ENCODE measurements at places on chromosomes 13 and 19.

DNA sequence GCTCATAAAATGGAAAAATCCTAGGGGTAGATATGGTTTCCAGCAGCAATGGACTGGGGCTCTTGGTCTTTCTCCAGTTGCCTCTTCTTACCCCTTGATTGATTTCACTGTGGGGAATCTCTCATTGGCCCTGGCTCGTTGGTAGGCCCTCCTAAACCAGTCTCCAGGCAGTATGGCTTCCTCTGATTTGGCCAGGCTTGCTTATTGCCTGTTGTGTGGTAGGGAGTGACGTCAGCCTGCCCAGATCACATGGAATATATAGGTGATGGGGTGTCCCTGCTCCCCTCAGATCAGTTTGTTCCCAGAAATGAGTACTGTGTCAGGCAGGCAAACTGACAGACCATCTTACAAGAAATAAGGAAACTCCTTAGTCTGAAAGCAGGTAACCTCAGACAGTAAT lies 5.7 kb upstream of the SELENOV start:
- no peak for DNase-seq

DNA sequence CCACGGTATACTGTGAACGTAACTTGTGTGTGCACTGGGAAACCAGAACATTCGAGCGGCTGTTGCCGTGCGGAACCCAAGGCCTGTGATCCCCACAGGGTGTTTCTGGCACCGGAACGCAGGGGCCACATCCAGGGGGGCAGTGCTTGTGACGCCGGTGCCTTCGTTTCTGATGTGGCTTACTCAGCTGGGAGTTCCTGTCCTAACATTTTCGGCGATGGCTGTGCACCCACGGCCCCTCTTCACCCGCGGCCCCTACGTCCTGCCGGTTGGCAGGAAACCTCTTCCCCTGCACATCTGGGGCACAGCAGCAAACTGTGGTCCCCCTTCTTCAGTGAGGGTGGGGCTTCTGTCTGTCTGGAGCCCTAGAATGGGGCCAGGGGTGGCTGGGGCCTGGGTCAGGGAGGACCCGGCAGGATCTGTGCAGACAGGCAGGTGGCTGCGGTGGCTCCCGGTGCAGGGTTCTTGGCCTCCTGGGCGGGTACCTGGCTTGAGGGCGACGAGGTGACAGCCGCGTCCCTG lies 26.2 kb downstream of the CSNK1G2 start:
- DNase-seq, result no peak

- no peak for DNase-seq
These were observed 7.6 kb downstream of the KLHL26 start for GRCh38 chr19:18644196-18645034.

GRCh38 chr13:98539666-98540065 lies 37.2 kb downstream of the STK24 start:
- no peak for DNase-seq

DNA sequence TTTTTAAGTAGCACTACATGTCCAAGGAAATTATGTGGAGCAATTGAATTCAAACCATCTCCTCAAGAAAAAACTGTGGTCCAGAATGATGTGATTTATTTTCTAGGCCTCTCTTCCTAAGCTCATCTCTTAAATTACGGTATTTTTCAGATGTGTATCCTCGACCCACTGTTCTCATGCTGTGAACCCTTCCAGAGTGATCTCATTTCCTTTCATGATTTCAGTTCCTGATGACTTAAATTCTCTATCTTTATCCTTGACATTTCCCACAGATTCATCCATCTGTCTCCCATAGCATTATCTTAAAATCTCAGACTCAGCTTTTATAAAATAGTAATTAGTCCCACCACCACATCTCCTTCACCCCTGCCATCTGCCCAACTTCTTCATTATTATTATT lies 117.6 kb upstream of the SPRY2 start:
- no peak for DNase-seq

DNA sequence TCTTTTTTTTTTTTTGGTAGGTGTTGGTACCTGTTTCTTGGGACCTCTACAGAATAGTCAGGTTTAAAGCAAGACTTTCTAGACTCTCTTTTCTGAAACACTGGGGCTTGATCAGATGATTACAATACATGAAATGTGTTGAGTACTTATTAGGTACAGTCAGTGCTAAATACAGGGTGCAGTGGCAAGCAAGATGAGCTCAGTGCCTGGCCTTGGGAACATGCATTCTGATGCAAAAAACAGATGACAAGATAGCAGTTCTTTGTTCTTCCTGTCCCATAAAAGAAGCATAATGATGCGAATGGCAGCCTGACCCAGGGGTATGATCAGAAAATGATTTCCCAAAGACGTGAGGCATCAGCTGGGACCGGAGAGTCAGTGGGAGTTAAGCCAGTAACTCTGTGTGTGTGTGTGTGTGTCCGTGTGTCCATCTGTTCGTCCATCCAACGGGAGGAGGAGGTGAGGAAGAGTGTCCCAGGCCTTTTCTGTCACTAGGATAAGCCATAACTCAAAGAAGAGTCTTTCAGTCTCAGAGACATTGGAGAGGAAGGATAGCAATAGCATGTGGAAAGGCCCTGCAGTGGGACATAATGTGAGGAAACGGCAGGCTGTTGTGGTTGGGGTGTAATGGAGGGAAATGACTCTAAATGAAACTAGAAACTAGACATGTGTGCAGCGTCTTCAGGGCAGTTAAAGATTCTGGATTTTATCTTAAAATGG lies 32.2 kb downstream of the SLAIN1 start:
- no peak for DNase-seq

- no peak for DNase-seq
These were observed 56.1 kb downstream of the PSPC1 start for GRCh38 chr13:19726611-19727010.

- no peak for DNase-seq
These were observed 1.4 kb downstream of the CERS4 start for GRCh38 chr19:8210421-8211101.

DNA sequence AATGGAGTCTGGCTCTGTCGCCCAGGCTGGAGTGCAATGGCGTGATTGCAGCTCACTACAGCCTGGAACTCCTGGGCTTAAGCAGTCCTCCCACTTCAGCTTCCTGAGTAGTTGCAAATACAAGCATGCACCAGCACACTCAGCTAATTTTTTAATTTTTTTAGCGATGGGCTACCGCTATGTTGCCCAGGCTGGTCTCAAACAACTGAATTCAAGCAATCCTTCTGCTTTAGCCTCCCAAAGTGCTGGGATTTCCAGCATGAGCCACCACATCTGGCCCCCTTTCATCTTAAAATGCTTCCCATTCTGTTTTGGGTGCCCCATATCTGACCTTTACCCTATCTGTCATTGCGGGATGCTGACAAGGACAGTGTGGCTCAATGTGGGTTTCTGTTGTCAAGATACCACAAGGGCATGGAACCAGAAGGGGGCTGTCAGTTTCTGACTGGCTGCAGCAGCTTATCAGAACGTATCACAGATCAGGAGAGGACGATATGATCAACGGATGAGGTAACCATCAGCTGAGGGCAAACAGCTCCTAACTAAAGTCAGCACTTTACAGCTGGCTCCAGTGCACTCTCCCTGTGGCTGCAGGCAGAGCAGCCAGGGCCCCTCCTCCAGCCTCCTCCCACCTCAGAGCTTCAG lies 32.4 kb downstream of the GPR42 start:
- no peak for DNase-seq

DNA sequence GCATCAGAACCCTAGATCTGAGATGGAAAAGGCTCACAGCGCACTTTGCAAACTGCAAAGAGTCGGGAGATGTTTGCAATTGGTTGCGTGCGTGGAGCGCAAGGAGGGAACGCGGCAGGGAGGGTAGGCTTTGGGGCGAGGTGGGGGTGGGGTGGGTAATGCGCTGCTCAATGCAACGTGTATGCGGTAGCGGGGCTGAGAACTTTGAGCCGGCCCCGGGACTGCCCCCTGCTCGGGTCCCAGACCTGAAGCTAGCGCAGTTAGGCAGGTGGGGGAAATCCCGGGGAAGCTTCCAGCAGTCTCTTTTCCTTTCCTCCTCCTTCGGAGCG lies 971 bp downstream of the FOSB start:
- peak; percentile 46 for DNase-seq

- no peak for DNase-seq
These were observed 30.9 kb downstream of the FAM216B start for GRCh38 chr13:42812316-42812715.

- DNase-seq, result no peak
These were observed 8.8 kb downstream of the S1PR2 start for GRCh38 chr19:10222201-10222890.

DNA sequence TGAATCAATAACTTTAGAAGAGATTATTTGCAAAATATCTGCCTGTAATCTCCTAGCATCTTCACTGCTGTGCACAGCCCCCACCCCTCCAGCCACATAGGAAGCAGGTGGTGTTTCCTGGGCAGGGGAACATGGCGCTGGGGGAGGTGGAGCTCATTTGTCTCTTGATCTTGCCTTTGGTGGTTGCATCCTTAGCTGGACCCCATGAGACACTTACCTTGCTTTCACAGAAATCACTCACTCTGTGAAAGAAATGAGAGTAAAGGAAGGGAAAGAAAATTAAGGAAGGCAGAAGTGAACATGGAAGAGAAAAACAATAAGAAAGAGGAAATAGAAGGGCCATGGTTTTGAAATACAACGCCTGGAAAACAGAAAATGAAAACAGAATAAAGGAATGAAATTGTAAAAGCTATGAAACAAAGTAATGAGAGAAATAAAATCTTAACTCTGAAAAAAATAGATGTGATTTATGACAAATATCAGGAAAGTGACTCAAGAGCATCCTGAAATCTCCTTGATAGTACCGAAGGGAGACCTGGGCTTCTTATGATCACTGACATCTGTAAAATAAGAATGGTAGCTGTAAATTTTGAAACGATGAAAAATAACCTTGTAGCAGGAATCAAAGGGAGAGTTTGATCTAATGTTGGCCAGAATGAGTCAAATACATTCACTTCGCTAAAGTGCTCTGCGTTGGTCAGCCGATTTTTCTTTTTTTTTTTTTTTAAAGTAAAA lies 17.2 kb upstream of the RNASEH2B start:
- no peak for DNase-seq

DNA sequence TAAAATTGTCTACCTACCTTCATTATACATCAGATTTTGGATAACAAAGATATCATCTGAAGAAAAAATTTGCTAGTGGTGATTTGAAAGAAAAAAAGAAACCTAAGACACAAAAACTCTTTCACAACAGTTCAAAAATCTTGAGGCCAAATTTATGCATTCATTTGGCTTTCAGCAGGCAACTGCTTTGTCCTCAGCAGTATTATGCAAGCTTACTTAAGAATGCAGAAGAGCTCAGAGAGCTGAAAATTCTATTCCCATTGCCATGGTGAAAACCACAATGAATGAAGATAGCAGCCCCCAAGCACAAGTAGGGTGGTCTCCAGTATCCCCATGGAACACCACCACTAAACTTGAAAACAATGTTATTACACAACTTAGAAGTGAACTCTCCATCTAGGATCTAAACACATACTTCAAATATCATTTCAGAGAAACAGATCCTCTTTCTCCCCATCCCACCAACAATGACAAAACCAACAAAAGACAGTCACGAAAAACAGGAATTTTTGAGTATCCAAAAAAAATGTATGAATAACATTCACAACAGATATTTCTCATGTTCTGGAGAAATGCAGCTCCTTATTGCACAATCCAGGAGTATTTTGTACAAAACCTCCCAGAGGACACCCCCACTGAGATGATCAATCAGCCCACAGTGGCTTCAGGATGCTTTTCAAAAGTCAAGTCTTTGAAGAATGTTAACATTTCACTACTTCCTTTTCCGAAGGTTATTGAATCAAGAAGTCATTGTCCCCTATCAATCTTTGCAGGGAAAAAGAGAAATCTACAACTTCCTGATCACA lies 192.7 kb downstream of the LHFPL6 start:
- no peak for DNase-seq

DNA sequence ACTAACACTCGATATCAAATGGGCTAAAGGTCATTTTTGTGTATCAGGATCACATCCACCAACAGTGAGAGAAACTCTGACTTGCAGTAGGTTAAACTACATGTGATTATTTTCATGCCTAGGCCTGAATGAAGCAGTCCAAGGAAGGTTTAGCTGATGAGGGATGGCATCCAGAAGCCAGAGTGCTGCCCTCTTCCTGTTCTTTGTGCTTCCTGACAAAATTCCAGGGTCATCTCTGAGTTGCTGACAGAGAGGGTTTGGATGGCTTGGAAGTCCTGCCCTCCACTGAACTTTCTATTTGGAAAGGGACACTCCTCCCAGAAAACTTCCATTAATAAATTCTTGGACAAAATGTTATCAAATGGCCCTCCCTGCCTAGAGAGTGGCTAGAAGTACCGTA lies 728.3 kb upstream of the SLC10A2 start:
- DNase-seq, result no peak

GRCh38 chr19:1855040-1855827 lies 7.0 kb upstream of the REXO1 start:
- DNase-seq, result peak; percentile 67

- DNase-seq, result no peak
These were observed 3.4 kb downstream of the ITGBL1 start for GRCh38 chr13:101455863-101456262.

DNA sequence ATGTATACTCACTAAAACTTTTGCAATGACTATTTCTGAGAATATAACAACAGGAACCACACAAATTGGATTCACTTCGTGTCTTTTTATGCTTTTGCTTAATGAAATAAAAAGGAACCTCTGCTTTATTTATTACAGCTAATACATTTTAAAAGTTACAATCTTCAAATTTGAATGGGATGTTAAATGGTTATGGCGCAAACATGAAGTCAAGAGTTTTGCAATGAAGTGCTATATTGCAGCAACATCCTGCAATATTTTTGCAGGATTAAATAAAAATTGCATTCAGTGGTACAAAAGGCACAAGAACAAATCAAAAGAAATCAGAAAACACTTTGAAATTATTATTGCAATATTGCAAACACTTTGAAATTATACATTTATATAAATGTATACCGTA lies 1519.0 kb upstream of the MIR17HG start:
- no peak for DNase-seq

DNA sequence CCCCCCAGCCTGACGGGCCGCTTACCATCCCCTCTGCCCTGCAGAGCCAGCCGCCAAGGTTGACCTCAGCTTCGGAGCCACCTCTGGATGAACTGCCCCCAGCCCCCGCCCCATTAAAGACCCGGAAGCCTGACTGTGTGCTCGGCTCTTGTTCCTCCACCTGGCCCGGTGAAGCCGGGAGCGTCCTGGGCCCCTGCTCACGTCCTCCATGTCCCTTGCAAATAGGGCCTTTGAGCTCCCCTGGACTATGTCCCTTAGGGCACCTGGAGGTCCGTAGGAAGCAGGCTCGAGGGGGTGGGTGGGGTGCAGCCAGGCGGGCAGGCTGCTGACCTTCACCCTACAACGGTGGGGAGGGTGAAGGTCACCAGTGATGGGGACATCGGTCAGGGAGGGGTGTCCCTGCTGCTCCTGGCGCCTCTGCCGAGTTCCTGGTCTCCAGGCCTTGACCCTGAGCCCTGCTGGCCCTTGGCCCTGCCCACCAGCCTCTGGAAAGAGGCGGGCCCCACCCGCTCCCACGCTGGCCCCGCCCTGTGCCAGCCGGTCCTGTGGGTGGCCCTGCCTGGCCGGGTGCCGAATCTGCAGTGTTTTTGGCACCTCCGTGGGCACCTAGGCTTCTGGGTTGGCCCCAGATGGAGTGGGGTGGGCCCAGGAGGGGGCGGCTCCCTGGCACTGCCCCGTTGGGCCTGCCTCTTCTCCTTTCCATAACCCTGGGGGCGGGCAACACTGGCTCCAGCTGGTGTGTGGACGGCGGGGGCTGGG lies 3.3 kb downstream of the ATP5F1D start:
- no peak for DNase-seq
